ENCODE measurements at places on chromosomes 5 and 9.

DNA sequence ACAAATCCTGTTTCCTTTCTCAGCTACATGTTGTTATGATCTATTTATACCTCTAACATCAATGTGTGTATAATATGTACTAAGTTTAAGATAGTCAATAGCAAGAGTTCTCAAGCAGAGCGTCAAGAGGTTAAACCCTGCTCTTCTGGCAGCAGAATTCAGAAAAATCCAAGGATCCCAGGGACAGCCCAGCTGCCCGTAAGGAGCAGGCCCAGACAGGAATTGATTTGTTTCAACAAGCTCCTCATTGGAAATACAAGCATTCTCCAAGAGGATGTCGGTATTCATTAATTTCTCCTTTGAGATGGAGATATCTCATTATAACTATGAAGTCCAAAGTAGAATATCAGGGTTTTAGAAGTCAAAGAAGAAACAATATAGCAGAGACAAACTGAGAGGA, 14.9 kb downstream of the EFNA5 start:
- no peak for DNase-seq

DNA sequence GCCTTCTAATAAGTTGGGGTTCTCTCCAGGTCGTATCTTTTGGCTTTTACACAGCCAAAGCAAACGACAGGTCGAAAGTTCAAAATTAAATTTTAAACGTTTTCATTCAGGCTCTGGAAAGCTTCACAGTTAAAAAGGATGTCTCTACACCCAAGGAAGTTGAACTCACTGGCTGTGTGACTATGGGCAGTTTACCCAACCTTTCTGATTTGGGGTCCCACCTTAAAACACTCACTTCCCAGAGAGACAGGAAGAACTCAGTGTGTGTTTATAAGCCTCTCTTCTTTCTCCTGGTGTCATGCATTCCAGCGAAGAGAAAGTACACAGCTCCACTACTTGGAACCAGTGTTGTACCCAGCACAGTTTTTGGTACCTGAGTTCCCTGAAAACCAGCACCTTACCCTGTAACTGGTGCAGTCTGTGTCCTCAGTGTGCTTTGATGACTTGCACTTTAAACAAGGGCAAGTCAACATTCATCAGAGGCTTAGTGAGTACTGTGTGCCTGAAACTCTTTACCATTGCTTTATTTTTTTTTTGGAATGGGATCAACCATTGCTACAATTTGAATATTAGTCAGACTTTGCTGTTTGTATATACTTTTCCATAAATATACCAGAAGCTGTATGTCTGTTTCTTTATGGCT, 1.7 kb downstream of the SRD5A1 start:
- no peak for DNase-seq

DNA sequence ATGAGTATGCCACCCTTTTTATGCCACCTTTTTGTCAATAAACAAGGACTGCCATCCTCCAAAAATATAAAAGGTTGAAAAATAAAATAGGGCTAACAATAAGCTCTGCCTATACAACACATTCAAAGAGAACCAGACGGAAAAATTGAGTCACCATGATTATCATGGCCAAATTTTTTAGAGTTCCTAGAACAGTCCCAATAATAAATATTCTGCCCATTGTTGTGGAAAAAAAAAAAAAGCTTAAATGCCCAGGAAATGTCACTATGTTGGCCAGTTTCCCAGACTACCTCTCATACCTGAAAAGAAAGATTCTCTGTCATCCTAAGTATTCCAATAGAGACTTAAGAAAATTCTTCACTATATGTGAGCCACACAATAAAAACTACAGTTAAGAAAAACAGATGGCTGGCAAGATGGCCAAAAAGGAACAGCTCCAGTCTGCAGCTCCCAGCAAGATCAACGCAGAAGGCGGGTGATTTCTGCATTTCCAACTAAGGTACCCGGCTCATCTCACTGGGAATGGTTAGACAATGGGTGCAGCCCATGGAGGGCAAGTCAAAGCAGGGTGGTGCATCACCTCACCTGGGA, 149.0 kb downstream of the TMEM161B start:
- no peak for DNase-seq

- DNase-seq: no peak
Measured at GRCh38 chr5:54385994-54386393, 69.5 kb upstream of the HSPB3 start.

DNA sequence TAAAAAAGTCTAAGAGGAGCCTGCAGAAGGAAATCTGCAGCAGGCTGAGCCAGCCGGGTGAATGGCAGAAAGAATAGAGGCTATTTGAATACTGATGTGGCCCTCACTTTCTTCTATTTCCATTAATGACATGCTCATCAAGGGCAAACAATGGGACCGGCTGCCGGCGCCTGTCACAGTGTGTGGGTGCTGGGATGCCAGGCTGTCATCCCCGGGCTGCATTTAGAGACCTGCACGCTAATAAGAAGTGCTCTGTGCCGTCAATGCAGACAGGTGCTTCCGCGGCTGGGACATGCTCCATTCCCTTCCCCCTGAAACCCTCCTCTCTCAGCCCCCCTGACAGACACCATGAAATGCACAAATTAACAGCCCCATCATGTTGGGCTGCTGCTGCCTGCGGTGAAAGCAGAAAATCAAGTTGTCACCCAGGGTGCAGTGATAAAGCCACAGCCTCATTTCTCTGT, 217.7 kb upstream of the TBCA start:
- DNase-seq: no peak

GRCh38 chr9:108528231-108528630, 327.6 kb downstream of the ACTL7B start:
- DNase-seq: no peak

- DNase-seq: no peak
Measured at GRCh38 chr5:90483206-90483605, 8.5 kb downstream of the POLR3G start.

- DNase-seq: no peak
Measured at GRCh38 chr5:56064984-56065383, 70.2 kb upstream of the IL6ST start.

DNA sequence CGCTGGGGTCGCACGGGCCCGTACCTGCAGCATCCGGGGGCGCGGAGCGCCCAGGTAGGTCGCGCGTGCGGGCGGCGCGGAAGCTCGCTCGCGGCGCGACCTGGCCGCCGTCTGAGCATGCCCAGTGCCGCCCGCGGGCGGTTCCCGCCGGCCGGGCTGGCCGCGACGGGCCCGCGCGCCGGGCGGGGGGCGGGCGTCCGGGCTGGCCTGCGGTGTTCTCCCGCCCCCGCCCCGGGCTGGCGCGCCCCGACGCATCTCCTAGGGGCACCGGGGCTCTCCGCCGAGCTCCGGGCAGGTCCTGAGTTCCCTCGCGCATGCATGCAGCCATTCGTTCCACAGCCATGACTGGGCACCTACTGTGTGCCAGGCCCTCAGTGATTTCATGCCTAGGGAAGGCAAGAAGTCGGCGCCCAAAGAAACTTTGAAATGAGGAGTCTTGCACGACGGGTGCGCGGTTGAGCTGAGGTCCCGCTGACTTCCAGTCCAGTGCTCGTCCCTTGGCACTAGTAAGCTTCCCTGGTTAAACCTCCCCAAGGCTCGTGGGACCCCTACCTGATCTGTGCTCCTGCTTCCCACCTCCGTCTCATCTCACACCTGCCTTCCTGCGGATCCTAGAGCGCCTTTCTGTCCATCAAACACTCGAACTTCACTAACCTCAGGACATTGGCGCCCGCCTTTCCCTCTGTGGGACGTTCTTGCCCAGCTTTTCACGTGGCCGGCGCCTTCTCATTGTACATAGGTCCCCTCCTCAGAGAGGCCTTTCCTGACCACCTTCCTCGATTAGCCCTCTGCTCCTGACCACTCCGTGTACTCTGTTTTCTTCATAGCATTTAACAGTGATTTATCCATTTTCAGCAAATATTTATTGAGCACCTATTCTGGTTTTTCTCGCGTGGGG, at the start of gene PTPN3:
Gene PTPN3, minus strand, starts transcription at position 113 of the 898 bp plus-strand sequence. CDS start 34,873 bp downstream, outside the sequence.
- no peak for DNase-seq

GRCh38 chr5:176534640-176535039, 2.6 kb downstream of the RNF44 start:
- no peak for DNase-seq

All from stimulated activated CD4-positive, alpha-beta T cell treated with anti-CD3 and anti-CD28 coated beads, Interleukin-12 subunit alpha, Interleukin-12 subunit beta, amount 100 ng/mL, for 24 hours (primary cell).